ENCODE measurements at places on chromosomes 3 and 15.

DNA sequence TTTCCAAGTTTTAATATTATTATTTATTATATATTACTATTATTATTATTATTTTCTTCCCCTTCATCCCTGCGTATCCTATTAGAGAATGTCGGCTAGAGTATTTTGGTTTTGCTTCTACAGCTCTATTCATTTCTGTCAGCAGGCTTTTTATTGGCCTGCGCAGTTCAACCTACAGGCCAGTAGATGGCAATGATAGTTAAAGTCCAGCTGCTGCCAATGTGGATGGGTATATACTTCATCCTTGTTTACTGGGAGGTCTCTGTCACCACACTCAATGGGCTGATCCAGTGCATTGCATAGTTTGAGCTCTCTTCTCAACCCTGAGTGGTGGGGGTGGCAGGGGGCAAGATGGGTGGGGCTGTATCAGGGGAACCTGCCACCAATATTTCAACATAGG lies 799.8 kb downstream of the NSUN3 start:
- no peak for DNase-seq

GRCh38 chr3:108835101-108835500 lies 12.5 kb downstream of the TRAT1 start:
- no peak for DNase-seq

GRCh38 chr3:126125781-126126251 lies 41.9 kb upstream of the SLC41A3 start:
- no peak for DNase-seq

DNA sequence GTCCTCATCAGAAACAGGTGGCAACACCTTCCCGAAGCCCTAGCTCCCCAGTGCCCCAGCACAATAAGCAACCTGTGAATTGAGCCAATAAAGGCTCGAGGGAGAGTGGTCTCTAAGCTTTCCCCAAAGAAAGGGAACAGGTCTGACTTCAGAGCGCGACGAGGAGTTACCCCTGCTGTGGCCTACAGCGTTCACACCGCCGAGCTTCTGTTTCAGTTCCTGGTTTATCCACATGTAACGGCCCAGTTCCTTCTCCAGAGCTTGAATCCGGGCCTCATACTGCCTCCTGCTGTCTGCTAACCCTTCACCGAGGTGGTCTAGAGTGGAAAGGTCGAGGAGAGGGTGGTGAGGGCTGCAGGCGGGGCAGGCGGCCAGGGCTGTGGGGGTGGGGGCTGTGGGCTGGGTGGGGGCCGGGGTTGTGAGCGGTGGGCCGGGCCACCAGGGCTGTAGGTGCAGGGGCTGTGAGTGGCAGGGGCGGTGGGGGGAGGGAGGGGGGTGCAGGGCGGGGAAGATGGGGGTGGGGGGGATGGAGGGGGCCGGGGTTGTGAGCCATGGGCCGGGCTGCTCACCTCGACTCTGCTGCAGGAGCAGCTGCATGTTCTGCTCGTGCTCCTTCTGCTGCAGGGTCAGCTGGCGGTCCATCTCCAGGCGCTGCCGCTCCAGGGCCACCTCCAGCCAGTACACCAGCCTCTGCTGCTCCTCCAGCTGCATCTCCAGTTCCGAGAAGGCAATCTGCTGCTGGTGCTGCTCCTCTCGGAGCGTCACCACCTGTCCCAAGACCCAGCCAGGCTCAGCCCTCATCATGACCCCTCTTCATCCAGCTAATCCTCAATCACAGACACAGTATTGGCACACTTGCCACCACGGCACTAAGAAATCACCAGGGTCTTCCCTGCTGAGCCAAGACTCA lies 26.2 kb downstream of the KIF7 start:
- no peak for DNase-seq

GRCh38 chr3:122969585-122970469 lies 57.7 kb downstream of the SEMA5B start:
- DNase-seq: no peak

- DNase-seq: no peak
Observed at GRCh38 chr3:141432904-141433303, 53.9 kb upstream of the RASA2 start.

- no peak for DNase-seq
Observed at GRCh38 chr3:20380295-20380694, 194.3 kb upstream of the SGO1 start.

- DNase-seq: no peak
Observed at GRCh38 chr3:52532838-52533622, 627 bp downstream of the NT5DC2 start.

- no peak for DNase-seq
Observed at GRCh38 chr3:36650271-36650671, 114.1 kb downstream of the DCLK3 start.

- DNase-seq: no peak
Observed at GRCh38 chr15:62404194-62404985, 239.3 kb upstream of the C2CD4B start.

GRCh38 chr15:85988741-85989140 lies 90.9 kb upstream of the AGBL1 start:
- DNase-seq: no peak

DNA sequence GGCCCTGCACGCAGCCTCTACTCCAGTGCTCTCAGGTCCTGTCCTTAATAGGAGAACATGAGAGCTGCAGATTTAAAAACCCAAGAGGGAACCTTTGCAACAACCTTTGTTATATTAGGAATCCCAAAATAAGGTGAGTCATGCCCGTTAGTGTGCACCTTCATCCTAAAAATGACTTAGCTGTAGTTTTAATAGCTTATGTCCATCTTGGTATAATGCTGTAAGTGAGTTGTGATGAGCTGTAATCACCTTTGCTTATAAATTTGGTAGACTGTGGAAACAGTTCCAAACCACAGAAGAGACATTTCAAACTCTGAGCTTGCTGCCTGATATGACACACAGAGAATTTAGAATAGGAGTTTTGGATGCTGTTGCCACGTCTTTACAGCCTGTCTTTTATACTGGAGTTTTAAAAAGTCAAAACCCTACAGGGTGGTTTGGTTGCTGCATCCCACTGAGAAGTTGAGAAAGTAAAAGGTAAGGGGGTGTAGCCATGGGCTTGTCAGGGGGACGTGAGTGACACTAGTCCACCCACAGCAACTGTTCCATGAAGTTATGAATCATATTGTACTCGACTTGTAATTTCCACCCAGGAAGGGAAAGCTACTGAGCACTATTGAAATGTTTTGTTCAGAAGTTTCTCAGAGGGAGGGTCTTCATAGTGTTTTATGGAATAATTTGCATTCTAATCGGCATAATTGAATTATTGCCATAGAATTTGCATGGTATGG lies 27.4 kb upstream of the CD47 start:
- DNase-seq: no peak

DNA sequence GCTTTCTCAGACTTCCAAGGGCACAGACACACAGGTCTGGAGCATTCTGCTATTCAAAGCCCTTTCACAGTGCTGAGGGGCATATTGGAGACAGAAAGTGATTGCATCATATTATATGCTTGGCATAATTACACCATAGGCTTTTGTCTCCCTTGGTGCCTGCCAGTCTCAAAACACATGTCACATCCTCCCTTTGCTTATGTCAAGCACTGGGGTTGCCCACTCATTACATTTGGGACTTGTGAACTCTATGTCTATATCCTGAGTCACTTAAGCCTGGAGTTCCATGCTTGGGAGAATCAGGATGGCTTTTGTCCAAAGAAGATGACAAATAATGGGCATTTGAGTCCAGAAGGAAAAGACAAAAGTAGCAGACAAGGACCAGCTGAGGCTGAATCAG lies 12.3 kb upstream of the PDZRN3 start:
- DNase-seq: no peak

DNA sequence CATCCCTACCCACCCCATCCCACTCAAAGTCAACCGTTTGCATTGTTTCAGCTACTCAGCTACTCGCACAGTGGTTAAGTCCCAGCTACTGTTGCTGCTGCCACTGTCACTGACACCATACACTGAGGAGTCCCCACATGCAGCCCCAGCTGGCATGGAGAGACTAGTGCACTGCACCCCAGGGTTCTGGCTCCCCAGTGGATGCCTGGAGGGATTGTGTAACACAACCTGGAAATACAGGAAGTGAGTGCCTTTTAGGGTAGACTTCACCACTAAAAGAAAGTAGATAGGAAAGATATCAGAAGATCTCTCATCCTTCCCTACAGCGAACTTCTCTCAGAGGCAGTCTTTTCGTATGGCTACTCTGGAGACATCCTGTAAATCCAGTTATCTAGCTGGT lies 169.2 kb upstream of the STRIT1 start:
- no peak for DNase-seq

- DNase-seq: no peak
Observed at GRCh38 chr3:18901571-18901970, 246.7 kb upstream of the KCNH8 start.

DNA sequence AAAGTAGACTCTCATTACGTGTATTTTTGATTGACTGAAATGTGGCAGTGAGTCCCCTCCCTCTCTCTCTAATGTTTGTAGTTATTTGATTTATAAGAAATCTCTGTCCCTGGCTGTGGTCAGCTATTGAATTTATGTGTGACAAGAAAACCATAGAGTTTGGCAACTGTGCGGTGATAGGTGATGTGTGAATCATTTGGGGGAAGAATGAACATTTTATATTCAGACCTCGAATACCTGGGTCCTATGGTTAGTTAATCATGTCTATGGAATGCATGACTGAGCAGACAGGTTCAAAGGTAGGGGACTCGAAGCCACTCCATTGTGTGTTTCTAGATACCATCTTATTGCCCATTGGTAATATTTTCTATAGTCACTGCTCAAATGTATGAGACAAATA lies 712.1 kb downstream of the MECOM start:
- DNase-seq: no peak

- no peak for DNase-seq
Observed at GRCh38 chr3:171347301-171348039, 112.7 kb downstream of the TNIK start.

GRCh38 chr3:161148832-161149475 lies 43.8 kb upstream of the B3GALNT1 start:
- DNase-seq: no peak

GRCh38 chr15:77749998-77750540 lies 117.4 kb upstream of the LINGO1 start:
- no peak for DNase-seq

GRCh38 chr3:161020256-161020655 lies 84.9 kb downstream of the B3GALNT1 start:
- no peak for DNase-seq

DNA sequence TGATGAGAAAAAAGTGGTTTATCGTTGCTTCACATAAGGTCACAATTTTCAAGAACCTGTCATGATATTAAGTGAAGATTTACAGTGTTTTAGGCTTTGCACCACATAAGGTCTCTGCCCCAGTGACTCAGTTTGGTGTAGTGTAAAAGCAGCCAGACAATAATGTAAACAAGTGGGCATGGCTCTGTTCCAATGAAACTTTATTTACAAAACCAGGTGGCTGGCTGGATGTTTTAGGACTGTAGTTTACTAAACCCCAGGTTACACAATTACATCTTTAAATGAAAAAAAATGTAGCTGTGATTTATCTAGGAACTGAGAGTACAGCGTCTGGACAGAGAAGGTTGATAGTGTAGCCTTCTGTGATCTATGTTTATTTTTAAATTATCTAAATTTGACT lies 9.7 kb upstream of the FBXL22 start:
- no peak for DNase-seq

DNA sequence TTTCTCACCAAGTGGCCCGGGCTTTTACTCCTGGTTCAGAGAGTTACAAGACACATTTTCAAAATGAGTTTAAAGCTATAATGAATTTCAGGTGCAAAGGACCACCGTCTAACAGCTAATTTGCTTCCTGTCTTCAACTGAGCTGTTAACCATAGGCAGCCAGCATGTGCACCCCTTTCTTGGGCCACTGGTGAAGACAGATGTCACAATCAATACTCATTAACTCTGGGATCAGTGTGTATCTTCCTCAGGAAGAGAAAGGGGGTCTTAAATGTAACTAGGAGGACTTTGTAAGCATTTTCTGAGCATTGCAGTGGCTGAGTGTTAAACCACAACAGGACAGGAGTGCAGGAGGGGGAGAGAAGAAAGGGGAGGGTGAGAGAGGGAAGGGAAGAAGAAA lies 750.7 kb upstream of the CFAP20DC start:
- DNase-seq: no peak

DNA sequence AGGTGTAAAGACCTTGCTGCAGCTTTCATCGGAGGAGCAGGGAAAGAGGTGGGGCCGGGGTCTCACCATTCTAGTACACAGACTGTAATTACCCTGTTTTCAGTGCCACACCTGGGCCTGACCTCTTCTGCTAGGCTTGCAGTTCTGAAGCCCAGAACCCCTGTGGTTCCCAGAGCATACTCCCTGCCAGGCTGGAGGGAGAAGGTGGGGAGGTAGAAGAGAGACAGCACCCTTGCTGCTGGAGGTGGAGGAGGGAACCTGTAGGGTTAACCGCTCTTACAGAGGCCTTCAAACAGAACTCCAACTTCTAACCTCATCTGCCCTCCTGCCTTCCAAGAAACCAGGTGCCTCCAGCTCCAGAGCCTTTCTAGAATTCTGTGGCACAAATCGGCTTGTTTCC lies 27.0 kb downstream of the PCOLCE2 start:
- DNase-seq: no peak

DNA sequence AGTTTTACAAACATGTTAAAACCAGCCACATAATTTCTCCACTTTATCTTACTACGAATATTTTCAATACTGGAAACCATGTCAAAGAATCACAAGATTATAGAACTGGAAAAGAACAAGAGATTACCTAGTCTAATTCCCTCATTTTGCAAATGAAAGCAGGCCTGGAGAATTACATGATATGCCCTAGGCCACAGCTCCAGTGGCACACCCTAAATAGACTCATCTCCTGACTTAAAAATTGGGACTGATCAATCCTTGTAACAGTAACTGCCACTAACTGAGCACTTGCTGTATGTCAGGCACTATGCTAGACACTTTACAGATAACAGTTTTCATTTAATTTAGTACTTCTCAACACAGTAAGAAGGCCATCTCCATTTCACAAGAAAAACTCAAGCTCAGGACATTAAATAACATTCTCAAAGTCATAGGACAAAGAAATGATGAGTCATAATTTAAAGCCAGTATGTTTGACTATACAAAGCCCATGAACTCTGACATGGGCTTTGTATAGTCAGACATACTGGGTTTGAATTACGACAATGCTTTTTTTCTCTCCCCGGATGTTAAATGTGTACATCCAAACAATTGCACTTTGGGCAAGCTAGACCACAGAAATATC lies 9.4 kb downstream of the IGSF11 start:
- DNase-seq: no peak

- DNase-seq: no peak
Observed at GRCh38 chr3:99953596-99953995, 135.9 kb downstream of the CMSS1 start.

- DNase-seq: no peak
Observed at GRCh38 chr3:150917951-150918350, 12.7 kb upstream of the MINDY4B start.

- DNase-seq: peak; percentile 60
Observed at GRCh38 chr3:71444028-71444860, 139.3 kb downstream of the FOXP1 start.

GRCh38 chr3:193902607-193903511 lies 233.1 kb upstream of the HES1 start:
- DNase-seq: no peak

DNA sequence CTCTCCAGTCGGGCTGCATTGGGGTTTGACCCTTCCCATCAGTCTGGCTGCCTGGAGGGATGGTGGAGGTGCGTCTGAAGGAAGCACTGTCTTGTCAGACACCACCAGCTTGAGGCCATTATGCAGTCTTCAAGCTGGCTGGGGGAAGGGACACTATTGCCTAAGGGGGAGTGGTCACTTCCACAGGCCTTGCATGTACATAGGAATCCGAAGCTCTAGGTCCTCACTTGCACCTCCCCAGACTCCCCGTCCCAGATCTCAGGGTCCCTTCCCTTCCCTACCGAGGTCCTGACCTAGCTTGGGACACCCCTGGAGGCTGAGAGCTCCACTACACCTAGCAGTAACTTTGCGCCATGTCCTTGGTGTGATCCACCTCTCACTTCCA lies 48.6 kb upstream of the KLF13 start:
- DNase-seq: no peak
